Stimulated activated CD8-positive, alpha-beta memory T cell treated with anti-CD3 and anti-CD28 coated beads, Interleukin-4, amount 100 ng/mL, for 1 hour (primary cell): ENCODE measurements at places on chromosomes 16 and 17.
A peak's percentile ranks its signal among the peaks of the same experiment; 100 is the strongest.

DNA sequence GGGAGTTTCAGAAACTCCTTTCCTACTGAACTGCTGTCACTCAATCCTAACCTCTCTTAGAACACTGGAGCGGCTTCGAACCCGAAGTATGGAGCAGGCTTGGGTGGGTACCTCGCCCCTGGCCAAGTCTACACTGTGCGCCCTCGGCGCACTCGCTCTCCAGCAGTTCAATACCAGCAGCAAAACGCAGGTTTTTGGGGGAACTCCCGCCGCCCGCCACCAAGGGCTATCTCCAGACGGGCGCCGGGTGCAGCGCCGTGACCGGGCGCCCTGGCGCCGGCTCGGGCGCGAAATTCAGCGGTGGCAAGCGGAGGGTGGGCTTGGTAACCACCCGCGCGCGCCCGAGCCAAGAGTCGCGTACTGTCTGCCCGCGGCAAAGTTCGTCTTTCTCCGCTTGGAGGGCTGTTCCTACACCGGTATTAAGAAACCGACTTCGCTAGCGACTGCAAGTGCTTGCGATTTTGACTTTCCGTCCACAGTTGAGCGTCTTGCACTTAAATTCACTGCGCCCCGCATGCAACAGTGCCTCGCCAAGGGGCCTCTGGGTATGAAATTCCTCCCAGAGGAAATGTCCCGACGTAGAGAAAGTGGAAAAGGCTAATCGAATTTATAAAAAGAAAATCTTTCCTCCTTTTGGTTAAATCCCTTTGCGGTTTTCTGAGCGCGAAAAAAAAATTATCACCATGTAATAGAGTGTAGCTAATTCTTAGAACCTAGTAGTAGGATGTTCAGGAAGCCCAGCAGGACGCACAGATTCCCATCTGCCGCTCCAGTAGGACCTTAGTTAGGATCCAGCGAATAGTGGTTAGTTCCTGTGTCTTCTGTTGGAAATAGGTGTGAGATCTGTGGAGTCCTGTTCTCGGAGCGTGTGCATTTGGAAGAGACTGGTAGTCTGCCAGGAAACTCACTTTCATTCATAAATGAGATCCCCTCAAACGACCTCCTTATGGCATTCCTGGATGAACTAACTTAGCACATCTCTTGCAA lies 5.0 kb upstream of the SALL1 start:
- no peak for DNase-seq

DNA sequence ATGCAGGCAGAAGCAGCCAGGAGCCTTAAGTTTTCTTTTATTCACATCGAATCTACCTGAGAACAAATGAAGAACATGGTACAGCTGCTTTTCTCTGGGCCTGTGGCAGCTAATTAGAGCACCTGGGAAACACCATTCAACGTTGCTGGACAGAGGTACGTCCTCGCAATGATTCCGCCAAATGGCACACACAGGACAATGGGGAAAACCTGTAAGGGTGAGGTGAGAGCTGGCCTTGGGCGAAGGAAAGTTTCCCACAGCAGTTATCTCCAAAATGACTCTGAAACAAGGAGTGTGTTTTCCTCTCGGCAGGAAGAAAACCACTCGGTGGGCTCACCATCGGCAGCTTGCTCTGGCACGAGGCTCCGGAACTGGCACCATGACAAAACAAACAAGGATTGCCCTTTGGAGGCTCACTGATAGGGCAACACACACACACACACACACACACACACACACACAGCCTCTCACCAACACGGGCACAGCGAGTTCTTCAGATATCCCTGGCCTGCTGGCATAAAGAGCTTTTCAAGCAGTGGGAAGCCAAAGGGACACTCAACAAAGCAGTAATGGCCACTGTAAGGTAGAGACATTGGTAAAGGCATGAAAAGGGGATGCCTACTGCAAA lies 73.7 kb downstream of the ZFHX3 start:
- DNase-seq = no peak

GRCh38 chr16:27314161-27314723 lies 468 bp downstream of the IL4R start:
- peak; percentile 25 for DNase-seq

DNA sequence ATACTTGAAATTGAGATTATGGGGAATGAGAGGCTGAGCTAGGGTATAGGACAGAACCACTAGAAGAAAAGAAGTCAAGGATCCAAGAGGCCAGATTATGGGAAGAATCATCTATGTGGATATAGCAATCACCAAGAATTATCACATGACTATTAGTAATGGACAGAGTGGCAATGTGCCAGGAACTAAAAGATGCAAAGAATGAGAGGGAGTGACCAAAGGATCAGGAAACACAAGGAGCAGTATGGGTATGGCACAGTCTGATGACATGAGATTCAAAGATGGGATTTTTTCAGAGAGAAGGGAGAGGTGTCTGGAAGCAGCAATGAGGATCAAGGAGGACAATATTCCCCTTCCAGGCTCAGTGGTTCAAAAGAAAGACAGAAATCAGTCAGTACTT lies 212.2 kb downstream of the AATF start:
- DNase-seq = no peak

DNA sequence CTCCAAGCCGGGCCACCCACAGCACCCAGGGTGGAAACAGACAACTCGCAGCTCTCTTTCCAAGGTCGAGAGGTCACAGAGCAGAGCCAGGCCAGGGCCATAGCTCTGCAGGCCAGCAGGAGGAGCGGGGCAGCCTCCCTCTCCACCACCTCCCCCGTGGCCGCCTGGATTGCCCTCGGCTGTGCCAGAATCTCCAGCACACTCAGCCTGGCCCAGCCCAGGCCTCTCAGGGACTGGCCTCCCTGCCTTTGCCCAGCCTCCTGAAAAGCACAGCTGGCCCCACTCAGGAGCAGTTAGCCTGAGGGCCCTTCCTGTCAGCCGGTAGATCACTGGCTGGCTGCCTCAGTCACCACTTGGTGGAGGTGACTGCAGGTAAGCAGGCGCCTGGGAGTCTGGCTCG lies 85.8 kb upstream of the SEC14L1 start:
- no peak for DNase-seq

DNA sequence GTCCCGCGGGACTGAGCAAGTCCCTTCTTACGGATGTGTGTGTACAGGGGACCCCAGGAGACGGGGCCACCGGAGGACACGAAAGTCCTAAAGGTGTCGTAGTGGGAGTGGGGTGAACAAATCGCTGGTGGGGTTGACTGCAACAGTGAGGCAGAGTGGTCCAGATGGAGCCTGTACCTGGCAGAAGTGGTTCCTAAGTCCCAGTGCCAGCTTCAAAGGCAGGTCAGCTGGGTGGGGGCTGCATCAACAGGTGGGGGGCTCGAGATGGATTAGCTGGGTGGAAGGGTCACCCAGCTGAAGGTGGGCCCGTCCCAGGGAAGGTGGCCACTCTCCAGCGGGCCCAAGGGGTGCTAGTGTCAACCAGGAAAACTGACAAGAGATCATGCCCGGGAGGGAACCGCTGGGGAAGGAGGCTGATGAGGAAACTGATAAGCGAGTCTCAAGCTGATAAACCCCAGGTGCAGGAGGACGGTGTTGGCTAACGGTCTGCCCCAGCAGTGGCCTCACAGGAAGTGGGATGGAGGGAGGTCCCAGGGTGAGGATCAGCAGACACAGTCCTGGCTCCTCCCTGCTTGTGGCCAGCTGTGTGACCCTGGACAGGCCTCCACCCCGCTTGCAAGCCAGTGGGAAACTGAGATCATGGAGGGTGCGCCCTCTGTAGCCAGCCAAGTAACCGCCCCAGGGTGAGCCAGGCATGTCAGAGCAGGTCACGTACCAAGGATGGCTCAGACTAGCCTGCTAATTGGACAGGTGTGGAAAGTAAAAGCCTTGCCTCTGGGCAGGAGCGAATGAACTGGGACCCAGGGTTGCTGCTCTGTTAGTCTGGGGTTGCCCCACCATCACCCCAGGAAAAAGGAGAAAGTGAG lies 1.0 kb downstream of the ORAI3 start:
- no peak for DNase-seq

GRCh38 chr16:85182286-85182685 lies 70.0 kb upstream of the CIBAR2 start:
- no peak for DNase-seq

- no peak for DNase-seq
Observed at GRCh38 chr17:80460429-80460834, 16.0 kb downstream of the NPTX1 start.

DNA sequence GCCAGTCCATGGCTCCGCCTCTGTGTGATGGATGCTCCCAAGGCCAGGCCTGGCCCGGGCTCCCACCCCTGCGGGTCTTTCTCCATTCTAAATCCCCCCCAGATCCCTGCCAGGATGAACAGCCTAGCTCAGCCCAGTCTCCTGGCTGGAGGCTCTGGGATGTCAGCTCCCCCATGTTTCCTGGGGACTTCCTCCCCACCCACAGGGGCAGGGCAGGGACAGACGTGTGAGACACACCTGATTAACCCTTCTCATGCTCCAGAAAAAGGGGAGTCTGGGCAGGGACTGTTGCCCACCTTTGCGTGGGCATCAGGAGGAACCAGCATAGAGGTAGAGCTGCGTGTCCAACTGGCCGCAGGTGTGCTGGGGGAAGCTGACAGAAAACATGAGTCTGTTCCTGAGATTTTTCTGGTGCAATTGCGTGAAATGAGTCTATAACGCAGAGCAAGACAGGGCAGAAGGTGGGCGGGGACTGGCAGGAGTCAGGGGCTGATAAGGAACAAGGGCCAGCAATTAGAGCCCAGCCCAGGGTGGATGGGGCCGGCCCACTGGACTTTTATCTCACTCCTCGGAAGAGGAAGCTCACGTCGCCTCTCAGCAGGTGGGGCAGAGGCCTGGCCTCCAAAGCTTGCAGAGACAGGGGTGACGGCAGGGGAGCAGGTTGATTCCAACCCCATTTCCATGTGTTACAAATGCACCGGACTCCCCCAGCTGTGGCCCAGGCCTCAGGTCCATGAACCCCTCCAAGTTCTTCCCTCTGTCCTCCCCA lies 238.2 kb downstream of the RBFOX3 start:
- DNase-seq = no peak

- no peak for DNase-seq
Observed at GRCh38 chr16:80743772-80744171, 60.6 kb downstream of the CDYL2 start.

- DNase-seq = no peak
Observed at GRCh38 chr16:69858191-69859104, 92.7 kb upstream of the CLEC18A start.

DNA sequence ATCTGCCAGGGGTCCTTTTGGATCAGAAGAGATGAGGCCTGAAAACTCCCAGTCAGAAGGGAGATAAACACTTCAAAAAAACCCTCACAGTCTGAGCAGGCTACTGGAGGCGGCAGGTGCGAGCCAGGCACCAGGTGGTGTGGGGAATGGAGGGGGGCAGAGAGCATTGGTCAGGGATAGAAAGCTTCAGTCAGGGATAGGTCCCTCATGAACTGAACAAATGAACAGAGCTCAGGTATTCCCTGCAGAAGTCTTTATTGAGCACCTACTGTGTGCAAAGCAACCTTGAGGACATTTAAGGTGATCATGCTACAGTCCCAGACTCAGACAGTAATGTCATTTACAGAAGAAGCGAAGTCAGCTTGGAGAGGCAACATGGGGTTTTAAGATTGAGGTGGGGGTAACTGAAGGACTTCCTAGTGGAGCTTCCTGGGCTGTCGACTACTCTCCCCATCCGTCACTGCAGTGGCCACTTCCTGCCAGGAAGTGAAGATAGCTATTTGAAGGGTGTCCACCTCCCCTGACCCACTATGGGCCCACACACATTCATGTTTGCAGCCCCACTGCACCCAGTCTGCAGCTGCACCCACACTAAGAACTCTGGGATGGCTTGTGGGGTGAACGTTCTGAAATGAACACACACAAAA lies 3.2 kb downstream of the KIFC3 start:
- no peak for DNase-seq

GRCh38 chr16:67673712-67674580 lies 7.3 kb downstream of the C16orf86 start:
- DNase-seq = no peak

GRCh38 chr16:69775563-69775962 lies 13.4 kb downstream of the WWP2 start:
- DNase-seq = no peak

DNA sequence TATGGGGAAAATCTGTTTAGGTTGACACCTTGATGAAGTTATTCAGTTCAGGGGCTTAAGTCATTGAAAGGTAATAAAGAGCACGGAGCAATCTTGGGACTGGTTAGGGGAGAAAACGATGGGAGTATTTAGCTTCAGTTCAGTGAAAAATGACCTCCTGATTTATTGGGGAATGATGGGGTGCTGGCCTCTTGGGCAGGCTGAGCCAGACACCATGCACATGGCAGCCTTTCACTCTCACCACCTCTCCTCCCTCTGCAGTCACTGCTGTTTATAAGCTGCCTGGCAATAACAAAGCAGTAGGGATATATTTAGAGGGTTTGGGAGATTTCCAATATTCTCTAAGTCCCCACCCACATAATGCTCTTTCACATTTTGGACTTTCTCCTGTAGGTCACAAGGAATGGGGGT lies 140.5 kb upstream of the HS3ST2 start:
- no peak for DNase-seq

DNA sequence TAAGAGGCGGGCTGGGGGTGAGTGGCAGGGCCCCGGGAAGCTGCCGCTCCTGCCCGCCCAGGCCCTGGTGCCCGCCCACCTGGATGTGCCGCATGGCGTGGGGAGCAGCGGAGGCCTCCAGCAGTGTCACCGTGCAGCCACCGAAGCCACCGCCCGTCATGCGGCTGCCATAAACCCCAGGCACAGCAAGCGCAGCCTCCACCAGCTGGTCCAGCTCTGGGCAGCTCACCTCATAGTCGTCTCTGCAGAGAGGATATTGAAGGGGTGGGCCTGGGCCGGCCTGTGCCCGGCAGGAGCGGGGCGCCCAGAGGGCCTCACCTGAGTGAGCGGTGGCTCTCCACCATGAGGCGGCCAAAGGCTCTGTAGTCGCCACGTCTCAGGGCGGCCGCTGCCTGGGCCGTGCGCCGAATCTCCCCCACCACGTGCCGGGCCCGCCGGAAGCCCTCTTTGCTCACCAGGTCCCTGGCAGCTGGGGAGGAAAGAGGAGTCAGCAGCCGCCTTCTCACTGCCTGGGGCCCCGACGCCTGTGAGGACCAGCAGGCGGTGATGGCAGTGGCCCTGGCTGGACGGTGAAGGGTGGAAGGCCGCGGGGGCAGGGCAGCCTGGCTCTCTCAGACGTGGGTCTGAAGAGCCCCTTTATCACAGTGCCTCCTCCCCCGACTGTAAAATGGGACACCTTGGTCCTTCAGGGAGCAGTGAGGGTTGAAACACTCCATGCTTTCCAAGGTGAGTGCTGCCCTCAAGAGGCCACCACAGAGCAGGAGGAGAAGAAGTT lies 6.7 kb downstream of the GALK1 start:
- DNase-seq = no peak

GRCh38 chr17:27339198-27339835 lies 45.4 kb downstream of the WSB1 start:
- no peak for DNase-seq

DNA sequence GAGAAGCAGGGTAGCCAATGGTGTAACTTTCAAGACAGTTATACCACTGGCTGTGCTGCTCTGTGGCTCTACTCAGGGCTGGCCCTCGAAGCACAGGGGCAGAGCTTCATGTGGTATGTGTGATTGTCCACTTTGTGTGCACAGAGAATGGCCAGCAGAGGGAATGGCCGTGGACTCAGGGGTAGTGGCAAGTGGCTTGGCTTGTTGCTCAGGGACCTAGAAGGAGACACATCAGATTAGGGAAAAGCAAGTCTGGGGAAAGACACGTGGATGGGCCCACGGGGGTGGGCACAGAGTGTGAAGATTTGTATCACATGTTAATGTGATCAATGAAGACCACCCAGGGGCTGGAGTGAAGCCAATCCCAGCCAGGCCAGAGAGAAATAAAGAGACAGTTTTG lies 20.0 kb upstream of the XYLT2 start:
- DNase-seq = no peak

- DNase-seq = no peak
Observed at GRCh38 chr16:2364638-2365210, 24.2 kb upstream of the ABCA3 start.
